ENCODE measurements at places on chromosomes 1 and 21.

GRCh38 chr1:231550448-231550781, 21.9 kb downstream of the TSNAX start:
- no peak for DNase-seq

DNA sequence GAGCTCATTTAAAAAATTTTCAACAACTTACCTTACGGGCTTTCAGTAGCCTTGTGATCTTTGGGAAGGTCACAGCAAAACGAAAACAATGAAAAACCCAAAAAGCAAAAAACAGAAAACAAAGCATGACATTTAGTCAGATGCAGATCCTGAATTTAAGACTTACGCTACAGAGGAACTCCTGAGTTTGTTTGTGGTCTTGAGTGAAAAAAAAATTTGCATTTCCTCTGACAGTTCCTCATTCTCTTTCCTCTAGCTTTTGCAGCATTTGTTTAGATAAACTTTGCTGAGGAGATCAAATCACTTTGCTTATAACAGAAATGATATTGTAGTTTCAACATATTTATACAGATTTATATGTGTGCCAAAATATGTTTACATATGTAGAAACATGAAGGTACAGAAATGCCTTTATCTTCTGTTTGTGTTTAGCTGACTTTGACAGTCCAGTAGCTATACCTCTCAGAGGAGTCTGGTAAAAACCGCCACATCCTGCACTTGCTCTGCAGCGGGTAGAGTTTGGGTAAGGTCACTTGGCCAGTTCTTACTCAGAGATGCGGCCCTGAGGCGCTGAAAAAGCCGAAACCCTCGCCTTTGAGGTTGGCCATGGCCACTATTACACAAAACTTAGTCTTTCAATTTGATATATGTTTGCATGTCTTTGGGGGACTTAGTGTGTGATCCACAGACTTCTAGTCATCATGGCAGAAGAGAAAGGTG, 142.5 kb downstream of the TNR start:
- no peak for DNase-seq

DNA sequence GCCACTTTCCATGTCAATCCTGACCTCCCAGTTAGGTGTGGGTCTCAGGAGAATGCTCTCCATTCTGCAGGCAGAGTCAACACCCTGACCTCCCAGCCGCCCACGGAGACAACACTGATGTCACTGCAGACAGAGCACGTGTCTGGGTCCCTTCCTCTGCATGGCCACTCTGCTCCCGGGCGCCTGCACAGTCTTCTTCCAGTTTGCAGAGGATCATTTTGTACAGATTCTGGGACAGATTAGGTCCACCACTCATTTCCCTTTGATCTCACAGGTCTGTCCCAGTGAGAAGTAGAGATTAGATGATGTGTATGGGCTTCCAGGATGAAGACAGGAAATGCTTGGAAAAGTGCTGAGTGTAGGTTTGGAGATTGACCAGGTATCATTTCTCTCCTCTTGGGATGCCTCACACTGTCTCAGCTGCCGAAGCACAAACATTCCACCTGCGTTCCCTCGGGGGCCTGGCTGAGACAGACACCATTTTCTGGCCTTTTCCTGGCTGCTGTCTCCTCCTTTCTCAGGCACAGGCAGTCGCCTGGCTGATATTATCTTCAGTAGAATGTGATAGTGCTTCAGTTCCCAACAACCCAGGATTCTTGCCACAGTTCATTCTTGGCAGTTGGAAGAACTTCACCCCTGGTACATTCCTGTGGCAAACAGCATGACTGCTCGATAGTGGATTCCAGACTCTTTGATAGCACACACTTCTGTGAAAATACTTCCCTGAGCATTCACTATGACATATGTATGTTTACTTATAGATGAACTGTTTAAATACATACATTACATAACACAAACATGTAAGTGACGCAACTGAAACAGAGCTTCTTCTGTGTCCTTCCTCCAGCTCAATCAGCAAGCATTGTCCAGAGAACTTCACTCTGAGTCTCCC, 7.9 kb downstream of the MYBPHL start:
- DNase-seq, result no peak

DNA sequence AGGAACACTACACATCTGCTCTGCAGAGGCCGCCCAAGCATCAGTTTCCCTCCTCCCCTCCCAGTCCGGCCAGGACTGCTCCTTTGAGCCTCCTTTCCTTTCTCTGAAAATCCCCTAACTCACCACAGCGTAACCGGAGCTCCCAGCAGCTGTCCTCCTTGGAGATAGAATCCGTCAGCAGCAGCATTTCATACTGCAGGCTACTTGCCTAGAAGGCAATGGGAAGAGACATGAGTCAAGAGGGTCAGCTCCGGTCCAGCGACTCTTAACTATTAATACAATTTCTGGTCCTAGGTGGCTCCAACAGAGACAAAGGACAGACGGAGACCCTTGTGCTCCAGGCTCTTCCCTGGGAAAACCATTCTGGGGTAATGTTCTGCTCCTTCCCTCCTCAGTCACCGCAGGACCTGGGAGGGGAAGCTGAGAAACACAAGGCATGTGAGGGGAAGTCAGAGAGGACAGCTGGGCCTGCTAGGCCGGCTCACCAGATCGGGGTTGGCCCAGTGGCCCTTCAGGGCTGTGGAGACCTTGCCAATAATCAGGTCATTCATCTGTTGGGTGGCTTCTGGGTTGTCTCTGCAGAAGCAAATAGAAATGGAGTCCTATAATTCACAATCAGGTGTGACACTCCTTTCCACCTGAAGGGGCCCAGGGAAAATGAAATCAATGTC, 99.7 kb downstream of the UBR4 start:
- DNase-seq, result no peak

DNA sequence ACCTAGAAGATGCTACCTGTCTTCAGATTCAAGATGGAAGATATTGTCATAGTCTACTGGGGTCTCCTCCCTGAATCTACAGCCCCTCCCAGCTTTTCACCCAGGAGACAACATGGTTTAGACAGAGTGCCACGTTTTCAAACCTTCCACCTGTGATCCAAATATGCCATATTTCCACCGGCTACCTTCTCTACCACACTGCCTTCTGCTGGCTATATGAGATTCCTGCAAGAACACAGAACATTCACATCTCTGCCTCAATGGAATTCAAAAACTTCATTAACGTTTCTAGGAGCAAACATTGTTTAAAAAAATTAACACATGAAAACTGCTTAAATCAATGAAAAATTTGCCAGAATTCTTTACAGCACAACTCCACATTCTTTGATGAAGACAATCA, 12.9 kb upstream of the LELP1 start:
- DNase-seq, result no peak

- DNase-seq, result no peak
Measured at GRCh38 chr21:43631411-43632107, 27.7 kb downstream of the HSF2BP start.

DNA sequence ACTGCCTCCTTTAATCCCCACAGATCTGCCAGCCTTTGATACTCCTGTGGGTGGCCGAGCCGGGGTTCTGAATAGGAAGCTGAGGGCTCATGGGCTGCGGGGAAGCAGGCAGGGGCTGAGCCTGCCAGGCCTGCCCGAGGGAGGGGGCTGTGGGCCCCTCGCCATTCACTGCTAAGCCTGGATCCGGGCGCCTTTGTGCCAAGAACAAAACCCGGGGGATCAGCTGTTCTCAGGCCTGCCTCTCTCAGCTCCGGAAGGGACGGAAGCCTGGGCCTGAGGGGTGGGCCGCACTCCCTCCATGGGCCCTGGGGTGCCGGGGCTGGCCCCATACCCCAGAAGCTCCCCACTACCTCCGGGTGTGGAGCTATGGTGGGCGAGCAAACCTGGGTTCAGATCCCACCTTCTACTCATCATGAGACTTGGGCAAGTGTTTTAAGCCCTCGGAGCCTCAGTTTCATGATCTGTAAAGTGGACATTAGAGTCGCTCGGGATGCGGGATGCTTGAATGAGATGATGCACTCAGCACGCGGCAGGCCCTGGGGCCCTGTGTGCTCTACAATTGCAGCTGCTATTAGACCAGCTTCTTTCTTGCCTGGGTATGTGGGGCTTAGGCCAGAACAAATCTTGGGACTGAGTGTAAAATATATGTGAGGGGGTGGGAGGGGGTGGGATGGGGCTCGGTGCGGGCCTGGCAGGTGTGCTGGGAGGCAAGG, 19.2 kb upstream of the EPHA2 start:
- DNase-seq, result no peak

DNA sequence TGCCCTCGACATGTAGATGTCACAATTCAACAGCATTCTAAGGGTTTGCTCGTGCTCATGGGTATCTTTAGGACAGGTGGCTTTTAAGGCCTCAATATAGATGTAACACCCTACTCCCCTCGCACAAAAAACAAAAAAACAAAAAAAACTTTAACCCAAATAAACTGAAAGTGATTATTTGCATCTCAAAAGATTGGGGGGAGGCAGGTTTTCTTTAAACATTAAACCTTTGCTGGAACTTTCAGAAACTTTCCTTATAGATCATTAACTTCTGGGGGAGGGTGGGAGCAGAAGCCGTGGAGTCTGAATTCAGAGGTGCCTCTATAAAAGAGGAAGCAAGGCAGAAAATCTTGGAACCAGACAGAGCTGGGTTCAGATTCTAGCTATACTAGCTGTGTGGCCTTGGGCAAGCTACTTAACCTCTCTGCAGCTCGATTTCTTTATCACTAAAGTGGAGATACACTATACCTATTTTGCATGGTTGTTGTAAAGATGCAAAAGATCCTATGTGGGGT, 3.2 kb upstream of the KIAA1614 start:
- DNase-seq, result no peak

- DNase-seq, result no peak
Measured at GRCh38 chr1:18534810-18535205, 54.1 kb downstream of the KLHDC7A start.

DNA sequence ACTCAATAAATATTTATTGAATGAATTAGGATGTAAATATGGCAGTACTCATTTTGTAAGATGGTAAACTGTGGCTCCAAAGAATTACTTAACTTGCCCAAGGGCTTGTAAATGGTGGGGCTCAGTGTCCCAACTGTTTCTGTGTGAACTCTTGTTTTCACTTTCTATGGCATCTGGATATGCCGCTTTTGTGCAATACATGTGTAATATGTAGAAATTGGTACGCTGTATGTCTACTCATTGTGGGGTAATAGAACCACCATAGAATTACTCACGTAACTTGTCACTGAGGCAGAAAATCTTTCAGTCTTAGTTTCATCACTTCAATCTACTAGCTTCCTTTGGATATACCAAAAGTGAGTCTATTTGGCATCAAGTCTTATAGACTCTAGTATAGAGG, 977 bp downstream of the PRPF3 start:
- no peak for DNase-seq

DNA sequence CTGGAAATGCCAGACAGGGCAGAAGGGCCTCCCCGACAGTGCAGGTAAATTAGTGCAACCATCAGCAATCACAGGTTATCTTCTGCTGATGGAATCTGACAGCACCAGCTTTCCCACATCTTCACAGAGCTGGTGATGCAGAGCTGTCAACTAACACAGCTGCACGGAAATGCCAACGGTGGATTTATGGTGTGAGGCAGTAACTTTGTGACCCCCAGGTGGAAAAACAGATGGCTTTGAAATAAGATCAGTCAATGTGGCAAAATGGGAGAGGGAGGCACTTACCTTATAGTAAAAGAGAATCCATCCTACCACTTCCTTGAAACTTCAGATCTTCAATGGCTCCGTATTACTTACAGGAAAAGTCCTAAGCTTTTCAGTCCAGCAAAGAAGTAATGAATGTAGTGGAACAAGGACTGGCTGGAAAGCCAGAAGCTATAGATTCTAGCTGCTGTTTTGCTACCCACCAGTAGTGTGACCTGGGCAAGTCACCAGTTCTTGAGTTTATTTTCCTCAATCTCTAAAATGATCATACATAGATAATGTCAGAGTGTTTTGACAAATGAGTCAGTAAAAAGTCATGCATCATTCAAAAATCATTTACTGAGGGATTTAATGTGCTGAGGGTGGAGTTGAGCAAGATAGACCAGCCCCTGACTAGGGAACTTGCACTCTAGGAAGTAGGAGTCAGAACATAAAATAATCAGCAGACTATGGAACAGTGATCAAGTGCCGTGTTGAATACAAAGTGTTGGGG, 245.7 kb upstream of the JUN start:
- DNase-seq, result no peak

DNA sequence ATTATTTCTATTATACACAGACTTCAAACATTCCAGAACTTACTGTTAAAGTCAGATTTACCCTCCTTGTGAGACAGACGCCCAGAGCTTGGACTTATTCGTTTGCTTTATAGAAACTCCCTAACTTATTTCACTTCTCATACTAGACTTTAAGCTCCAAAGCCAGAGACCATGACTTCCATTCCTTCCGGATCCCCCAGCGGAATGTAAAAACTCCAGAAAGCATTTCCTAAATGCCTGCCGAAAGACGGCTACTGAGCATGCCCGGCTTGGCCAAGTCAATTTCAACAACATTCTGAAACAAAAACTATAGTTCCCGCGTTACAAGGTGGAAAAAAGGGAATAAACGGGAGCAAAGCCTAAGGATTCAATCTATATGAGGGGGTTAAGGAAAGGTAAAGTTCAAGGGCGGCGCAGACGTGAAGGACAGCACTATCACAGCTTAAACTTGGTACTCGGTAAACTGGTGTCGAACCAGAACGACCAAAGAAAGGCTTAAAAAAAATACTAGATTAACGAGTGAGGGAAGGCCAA, 1.1 kb downstream of the USP48 start:
- no peak for DNase-seq

- DNase-seq, result no peak
Measured at GRCh38 chr1:31596737-31597097, 20.4 kb downstream of the TINAGL1 start.

- DNase-seq, result no peak
Measured at GRCh38 chr1:99751877-99752504, 14.4 kb downstream of the FRRS1 start.

- DNase-seq, result no peak
Measured at GRCh38 chr1:247210062-247210375, 38.2 kb upstream of the ZNF124 start.

All from stimulated activated CD4-positive, alpha-beta T cell treated with anti-CD3 and anti-CD28 coated beads, Interleukin-1b, Interleukin-23, amount 100 ng/mL, for 24 hours (primary cell).